Hematopoietic multipotent progenitor cell treated with erythropoietin and hydrocortisone succinate and interleukin-3 and kit ligand, for 6 days (in vitro differentiated cells): ENCODE measurements at places on chromosomes 5 and 9.
A peak's percentile ranks its signal among the peaks of the same experiment; 100 is the strongest.

GRCh38 chr5:43427306-43427705 is 15.1 kb upstream of the CCL28 start:
- DNase-seq: no peak

DNA sequence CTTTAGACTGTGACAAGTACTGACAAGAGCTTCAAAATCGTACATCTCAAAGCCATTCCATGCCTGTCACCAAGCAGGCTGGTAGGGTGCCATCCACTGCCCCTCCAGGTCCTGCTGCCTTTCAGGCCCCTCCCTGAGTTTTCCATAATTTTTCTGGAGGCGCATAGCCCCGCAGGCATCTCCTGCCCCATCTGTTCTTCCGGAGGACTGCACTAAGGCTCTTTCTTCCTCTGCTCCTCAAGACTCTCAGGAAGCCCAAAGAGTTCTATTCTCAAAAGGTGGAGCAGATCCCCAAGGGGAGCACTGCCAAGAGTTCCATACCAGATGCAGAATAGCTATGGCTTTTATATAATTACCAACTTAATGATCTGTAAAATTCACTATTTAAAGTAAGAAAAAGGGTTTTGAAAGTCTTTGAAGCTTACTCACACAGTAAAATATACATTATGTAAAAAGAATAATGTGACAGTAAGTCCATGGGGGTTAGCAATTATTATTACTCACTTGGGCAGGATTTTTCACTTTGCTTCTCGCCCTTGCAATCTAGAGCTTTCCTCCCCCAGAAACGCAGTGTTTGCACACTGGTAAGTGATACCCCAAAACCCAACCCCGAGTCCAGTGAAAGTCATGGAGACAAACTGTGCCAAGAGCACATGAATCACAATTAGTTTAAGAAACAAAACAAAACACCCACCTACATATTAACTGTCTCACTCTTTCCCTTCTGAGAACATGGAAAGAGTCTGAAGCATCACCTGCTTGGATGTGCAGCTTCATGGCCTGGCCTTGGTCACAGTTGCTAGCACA is 114.1 kb upstream of the DAPK1 start:
- DNase-seq: no peak

DNA sequence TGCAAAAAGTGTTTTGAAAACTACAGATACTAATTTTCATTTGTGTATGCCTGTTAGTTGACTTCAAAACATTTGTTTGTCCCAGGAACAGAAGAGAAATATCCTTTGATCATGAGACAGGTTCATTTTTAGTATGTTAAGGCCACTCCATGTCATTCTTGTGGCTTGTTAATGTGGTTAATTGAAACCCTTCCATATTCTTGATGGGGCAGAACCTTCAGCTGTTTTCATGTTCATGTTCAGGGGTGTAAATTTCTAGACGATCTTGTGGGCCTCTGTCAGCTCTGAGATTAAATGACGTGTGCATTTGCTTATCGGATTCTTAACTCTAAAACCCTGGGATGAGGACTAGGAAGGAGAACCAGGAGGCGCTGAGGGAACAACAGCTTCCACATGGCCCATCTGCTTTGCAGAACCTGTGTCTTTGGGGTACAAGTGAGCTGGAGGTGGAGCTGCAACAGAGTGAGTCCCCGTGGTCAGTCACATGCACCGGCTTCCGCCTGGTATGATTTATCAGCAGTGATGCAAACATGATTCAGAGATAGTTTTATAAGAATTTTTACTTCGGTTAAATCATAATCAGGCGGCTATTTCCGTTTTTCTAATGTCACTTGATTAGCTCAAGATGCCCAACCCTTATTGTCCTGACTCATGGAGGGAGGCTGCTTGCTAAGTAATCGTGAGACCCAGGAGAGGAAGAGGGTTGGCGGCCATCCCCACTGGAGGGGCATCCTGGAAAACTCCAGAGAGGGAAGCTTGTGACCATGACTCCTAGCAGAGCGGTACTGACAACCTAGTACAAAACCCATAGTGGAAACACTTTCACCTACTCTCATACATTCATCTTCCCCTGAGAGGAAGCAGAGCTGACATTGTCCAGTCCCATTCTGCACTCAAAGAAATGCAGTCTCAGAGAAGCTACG is 138.4 kb downstream of the C9orf152 start:
- DNase-seq: peak; percentile 85

- DNase-seq: peak; percentile 84
Measured at GRCh38 chr5:88884608-88884877, 1.6 kb upstream of the MEF2C start.

DNA sequence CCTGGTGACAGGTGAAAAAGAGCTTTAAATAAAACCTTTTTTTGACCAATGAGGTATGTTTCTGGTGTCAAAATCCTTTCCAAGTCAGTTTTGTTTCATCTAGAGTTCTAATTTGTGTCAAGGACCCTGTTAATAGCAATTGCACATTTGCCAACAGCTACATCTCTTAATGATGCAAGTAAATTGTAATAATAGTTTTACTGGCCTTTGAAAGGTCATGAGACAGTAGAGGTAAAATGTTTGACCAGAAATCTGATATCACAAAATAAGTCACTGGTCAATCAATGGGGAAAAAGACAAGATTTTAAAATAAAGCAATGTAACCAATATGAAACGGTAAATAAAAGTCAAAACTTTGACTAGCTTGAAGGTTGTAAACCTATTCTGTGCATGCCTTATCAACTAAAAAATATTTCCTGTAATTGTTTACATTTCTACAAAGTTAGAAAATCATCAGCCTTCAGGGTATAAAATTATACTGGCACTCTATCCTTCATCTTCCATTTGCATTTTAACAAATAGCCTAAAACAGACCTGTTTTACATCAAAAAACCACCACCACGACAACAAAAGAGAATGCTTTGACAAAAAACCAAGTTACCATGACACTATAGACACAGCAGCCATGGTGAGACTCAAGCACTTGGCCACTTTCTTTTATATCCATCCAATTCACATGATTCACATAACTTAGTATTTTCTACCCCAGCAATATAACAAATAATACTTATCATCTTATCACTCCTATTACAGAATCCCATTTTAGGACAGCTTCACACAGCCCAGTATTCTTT is 3.0 kb downstream of the NADK2 start:
- DNase-seq: peak; percentile 16

GRCh38 chr5:91318724-91319123 is 64.4 kb downstream of the ARRDC3 start:
- DNase-seq: no peak

GRCh38 chr9:33011831-33012230 is 10.4 kb upstream of the APTX start:
- peak; percentile 24 for DNase-seq

GRCh38 chr5:139050432-139050831 is 147.7 kb downstream of the SIL1 start:
- no peak for DNase-seq

DNA sequence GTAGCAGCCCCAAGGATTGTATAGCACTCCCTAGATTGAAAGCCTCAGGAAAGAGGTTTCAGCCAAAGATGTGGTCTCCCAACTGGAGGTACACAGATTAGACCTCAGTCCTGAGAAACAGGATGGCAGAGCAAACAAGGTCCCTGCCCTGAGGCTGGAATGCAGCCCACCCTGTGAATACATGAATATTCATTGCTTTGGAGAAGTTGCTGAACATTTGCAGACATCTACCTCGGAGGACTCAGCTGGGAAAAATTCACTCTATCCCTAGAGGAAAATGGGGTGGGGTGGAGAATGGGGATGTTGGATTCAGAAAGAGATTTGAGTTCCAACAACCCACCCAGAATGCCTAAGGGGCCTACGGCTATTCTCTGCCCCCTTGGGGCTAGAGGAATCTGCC is 129.4 kb downstream of the SLIT3 start:
- no peak for DNase-seq

DNA sequence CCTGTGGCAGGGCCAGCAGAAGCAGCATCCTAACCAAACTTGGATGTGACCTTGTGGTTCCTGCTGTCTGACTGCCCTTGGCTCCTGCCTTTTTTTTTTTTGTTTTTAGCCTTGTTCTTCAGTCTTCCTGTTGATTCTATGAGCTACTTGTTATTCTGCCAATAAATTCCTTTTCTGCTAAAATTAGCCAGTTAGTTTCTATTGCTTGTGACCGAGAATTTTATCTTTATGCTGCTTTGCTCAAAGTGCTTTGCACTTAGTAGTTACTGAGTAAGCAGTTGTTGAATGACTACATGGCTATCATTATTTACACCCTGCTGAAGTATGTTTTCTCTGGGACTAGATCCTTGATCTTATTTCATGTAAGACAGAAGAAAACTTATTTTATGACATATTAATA is 20.8 kb upstream of the ATG10 start:
- DNase-seq: no peak

DNA sequence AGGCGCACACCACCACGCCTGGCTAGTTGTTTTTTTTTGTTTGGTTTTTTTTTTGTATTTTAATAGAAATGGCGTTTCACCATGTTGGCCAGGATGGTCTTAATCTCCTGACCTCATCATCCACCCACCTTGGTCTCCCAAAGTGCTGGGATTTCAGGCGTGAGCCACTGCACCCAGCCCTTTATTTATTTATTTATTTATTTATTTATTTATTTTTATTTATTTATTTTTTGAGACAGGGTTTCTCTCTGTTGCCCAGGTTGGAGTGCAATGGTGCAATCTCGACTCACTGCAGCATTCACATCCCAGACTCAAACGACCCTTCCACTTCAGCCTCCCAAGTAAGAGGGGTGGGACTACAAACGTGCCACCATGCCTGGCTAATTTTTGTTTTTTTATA is 63.0 kb upstream of the ADAMTSL1 start:
- DNase-seq: no peak

- no peak for DNase-seq
Measured at GRCh38 chr5:45042283-45042682, 233.5 kb downstream of the MRPS30 start.

DNA sequence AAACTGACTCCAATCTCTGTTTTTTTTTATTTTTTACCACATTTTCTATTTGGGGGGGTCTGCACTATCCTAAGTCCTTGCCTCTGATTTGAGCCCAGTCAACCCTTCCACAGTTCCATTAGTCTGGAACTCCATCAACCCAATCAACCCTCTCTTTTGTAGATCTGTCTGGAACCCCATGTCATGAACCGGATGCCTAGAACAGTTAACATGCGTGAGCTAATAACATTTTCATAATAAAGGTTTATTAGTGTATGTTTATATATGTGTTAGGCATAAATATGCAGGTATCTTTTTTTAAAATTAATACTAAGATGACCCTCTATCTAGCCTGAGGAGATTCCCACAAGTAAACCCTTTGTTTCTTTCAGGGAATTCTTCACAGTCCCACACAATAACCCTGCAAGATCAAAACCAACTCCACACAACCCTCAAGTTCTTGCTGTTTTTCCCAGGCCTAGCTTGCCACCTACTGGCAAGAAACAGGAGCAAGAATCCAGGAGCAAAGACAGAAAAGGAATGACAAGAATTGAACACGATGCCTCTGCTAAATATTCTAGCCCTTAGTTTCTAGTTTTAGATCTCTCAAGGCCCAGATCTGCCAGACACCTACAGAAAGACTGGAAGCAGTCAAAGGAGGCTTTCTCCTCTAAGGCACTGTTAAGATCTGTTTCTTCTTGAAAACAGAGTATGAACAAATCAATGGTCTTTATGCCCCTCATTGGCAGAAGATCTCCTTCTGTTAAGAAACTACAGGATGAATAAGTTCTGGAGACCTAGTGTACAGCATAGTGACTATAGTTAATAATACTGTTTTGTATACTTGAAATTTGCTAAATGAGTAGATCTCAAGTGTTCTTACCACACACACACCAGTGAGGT is 100.4 kb downstream of the TRIM36 start:
- DNase-seq: peak; percentile 32

GRCh38 chr9:119026120-119026519 is 343.1 kb downstream of the BRINP1 start:
- no peak for DNase-seq

DNA sequence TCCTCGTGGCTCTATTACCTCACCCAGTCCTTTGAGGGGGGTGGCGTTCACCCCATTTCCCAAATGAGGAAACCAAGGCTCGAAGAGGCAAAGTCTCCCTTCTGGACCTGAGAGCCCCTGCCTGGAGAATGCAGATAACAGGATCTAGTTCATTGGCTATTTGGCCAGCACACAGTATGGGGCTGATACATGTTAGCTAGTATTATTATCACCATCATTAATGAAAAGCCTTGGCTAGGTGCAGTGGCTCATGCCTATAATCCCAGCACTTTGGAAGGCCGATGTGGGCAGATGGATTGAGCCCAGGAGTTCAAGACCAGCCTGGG is 4.3 kb downstream of the SH3GLB2 start:
- DNase-seq: peak; percentile 51

DNA sequence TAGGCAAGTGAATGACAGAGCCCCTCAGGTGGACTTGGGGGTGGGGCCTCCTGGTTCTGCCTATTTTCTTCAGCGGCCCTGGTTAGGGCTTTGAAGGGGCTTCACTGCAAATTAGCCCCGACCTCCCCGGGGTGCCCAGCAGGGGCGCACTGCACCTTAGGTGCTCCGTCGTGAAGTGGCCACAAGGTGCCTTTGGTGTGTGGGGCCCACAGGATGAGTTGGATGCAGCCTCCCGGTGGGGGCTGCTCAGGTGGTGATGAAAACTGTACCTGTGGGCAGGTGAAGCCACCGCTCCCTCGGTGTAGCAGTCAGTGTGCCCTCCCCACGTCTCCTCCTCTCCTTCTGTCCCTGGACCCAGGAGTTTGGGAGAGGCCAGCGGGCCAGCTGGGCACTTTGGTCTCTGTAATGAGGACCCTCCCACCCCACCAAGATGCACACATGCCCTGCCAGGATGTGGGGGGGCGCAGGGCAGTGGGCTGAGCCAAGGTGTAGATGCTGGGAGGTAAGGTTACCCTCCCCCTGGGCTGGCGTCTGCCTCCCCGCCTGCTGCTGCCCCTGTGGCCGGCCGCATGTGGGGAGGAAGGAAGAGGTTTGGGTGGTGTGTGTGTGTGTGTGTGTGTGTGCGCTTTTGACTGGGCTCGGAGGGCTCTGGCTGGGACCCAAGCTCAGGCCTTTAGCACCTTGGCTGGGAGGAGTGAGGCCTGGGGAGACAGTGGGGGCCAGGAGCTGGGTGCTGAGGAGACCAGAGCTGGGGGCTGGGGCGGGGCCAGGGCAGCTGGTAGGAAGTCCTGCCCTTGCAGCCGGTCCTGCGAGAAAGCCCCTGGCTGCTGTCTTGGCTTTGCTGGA is 55.6 kb downstream of the RXRA start:
- DNase-seq: peak; percentile 63

GRCh38 chr5:136133222-136133921 is 727 bp downstream of the SMAD5 start:
- peak; percentile 73 for DNase-seq

GRCh38 chr9:102714184-102714583 is 280.9 kb upstream of the CYLC2 start:
- DNase-seq: no peak

GRCh38 chr9:90842176-90842777 is 40.7 kb downstream of the SYK start:
- no peak for DNase-seq

DNA sequence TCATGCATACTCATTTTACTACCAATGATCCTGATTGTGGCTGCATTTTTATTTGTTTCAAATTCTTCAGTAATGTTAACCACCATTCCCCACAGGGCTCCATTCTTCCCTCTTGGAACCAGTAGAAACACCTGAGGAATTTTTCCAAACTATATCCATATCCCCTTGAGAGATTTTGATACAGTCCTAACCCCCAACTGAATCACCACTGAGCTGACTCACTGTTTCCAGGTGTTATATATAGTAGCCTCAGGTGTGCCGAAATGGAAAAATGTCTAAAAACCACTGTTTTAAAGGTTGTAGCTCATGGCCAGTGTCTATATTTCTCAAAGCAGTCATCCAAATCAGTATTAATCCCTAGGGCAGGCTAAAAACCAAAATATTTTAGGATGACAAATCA is 85.2 kb downstream of the MRPS27 start:
- no peak for DNase-seq

GRCh38 chr9:94568250-94568889 is 13.5 kb downstream of the PCAT7 start:
- no peak for DNase-seq

- no peak for DNase-seq
Measured at GRCh38 chr5:108418197-108418596, 36.3 kb upstream of the FBXL17 start.
